ENCODE measurements at places on chromosomes 2 and 18.

- no peak for DNase-seq
These were observed 633 bp downstream of the KIAA1328 start for GRCh38 chr18:36829362-36830157.

DNA sequence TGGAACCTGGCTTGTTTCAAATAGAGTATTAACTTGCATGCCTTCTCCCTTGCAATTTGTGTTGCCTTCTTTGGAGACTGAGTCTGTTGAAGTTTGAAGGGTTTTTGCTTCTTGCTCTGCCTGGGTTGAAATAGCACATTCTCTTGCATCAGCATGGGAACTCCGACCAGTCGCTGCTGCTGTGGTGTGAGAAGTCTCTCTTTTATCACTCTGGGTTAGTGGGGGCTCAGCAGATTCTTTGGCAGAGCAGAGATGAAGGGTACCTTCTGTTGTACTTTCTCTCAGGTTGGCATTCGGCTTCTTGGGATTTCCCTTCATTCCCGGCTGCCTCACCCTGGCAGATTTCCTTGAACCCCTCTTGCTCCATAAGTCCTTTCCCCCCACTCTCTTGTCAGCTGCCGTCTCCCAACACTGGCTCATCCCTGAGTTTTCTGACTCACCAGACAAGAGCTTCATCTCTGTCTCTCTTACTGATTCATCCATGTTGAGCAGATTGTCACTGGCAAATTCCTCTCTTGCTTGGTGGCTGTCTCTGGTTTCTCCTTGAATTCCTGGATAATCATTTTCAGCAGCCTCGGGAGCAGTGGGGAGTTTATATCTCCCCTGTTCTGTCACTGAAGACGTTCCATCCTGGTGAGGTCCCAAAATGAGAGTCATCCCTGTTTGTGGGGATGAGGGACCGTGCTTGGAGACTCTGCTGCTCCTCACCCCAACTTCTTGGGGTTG, 49.9 kb downstream of the ALPK2 start:
- DNase-seq = no peak

- no peak for DNase-seq
These were observed 98.3 kb upstream of the ACVR1C start for GRCh38 chr2:157726946-157727345.

DNA sequence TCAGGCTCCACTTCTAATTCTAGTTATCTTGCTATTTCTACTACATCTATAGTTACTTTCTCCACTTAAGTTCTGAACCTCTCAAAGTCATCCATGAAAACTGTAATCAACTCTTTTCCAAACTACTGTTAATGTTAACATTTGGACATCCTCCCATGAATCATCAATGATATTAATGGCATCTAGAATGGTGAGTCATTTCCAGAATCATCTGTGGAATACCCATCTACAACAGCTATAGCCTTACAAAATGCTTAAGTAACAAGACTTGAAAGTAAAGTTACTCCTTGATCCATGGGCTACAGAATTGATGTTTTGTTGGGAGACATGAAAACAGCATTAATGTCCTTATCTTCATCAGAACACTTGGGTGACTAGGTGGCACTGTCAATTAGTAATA, 35.4 kb downstream of the BARD1 start:
- no peak for DNase-seq

GRCh38 chr2:216189410-216189809, 80.3 kb downstream of the XRCC5 start:
- DNase-seq = no peak

DNA sequence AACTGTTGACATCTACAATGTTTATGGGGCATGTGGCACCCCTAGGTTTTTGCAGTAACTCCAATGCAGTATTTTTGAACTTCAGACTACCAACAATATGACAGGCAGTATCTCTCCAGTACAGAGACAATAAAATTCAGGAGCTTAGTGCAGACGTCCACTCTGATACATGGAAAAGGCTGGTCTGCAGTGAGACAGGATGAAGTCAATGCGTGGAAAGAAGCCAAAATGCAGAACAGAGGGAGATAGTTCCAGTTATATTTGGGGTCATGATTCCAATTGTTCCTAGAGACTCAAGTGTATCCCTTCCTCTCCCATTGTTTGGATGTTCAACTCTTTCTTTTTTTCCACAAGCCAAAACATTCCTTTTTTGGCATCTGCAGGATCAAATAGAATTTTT, 18.7 kb upstream of the SMAD2 start:
- DNase-seq = no peak

Data from activated CD8-positive, alpha-beta T cell treated with anti-CD3 and anti-CD28 coated beads, Interleukin-2, amount 10 ng/mL, durations not matched to agents 7 days and 5 days (primary cell).